ENCODE measurements at places on chromosomes 11 and 22.

GRCh38 chr11:125945797-125946520, at the start of gene VSIG10L2:
TSS of gene VSIG10L2 (plus strand) at chr11:125946044. CDS start at chr11:125946056, 12 bp downstream.
- no peak for DNase-seq

- no peak for DNase-seq
Observed at GRCh38 chr11:57357856-57358255, 19.7 kb downstream of the P2RX3 start.

- DNase-seq, result no peak
Observed at GRCh38 chr11:127143251-127143650, 142.7 kb upstream of the KIRREL3 start.

- no peak for DNase-seq
Observed at GRCh38 chr22:22507743-22508273, 734 bp downstream of the ZNF280B start.

DNA sequence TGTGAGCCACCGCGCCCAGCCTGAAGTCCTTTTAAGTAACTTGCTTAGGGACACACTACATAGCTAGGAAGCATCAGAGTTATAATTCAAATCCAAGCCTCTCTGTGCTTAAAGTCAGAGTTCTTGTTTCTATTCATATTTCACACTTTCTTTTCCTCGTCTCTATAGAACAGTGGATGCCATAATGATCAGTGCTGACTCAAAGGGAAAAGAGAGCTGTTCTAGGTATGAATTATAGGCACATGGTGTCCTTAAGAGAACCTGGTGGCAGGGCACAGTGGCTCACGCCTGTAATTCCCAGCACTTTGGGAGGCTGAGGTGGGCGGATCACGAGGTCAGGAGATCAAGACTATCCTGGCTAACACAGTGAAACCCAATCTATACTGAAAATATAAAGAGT, 400.2 kb upstream of the DDI1 start:
- DNase-seq, result no peak

DNA sequence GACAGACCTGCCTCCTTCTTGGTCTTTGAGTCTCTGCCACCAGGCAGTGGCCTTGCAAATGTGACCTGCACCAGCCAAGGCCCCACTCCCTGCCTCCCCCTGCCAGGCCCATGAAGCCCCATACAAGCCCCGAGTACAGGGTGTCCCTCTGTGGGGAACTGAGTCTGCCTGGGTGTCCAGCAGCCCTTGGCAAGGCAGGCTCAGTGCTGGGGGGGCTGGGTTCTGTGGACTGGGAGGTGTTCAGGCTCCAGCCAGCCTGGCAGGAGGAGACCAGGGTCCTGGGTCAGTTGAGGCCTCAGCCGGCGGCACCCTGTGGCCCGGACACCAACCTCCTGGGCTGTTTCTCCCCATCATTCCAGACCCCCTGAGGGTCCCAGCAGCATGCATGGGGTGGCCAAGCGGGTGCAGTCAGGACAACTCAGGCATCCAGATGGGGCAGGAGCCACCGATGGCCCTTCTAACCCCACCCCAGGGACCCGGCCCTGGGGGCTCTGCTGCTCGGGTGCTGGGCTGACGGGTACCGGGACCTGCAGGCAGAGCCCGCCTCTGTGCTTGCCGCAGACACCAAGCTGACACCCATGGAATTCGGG, 5.7 kb downstream of the MUC5AC start:
- no peak for DNase-seq

- DNase-seq, result no peak
Observed at GRCh38 chr11:125376117-125376516, 119.9 kb downstream of the FEZ1 start.

DNA sequence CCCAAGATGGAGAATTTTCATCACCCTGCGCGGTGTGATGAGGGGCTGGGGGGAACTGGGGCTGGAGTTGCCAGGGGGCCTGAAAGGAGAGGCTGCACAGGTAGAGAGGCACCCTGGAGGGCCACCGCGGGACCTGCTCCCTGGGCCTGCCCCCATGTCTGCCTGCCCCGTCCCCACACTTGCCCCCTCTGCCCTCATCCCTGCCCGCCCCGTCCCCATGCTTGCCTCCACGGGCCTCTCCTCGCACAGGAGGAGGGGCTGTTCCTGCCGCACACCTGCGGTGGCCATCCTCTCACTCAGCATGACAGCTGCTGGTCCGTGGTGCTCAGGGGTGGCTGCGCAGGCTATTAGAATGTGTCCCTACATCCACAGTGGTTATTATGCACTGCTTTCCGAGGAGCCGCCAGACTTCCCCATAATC, 43.5 kb downstream of the LINC01488 start:
- DNase-seq, result no peak

- no peak for DNase-seq
Observed at GRCh38 chr11:76147106-76147740, 59.1 kb downstream of the WNT11 start.

Data from stimulated activated CD4-positive, alpha-beta T cell treated with anti-CD3 and anti-CD28 coated beads, Interleukin-4, amount 100 ng/mL, for 24 hours (primary cell).